Globus pallidus (tissue), 1 donor: ENCODE measurements at places on chromosomes 7 and 10.

GRCh38 chr7:17679458-17679857, 260.8 kb downstream of the SNX13 start:
- no peak for DNase-seq

DNA sequence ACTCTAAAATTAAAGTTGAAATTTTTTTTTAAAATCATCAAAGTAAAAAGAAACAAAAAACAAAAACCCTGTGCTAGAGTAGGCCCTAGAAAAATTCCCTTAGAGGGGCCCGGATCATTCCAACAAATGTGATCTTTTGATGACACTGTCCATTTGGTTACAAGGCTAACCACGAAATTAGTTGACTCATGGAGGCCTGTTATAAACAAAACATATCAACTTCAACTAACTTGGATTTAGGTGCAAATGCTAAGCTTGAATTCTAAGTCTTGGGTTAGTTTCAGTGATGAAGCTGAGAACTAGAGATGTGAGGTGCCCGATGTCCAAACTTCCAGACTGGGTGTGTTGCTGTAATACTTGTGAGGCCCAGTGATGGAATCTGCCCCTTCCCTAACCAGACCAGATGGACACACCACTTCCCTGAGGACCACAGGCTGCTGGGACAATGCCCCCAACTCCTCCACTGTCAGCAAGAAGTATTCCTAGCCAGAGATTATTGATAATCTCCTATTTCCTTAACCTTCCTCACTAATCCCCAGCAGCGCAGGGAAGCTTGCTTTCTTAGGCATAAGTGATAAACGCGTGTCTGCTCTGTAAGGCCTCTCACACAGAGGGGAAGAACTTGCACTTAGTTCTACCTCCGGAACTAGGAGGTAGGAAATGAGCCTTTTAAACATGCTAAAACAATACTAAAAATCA, 108.7 kb downstream of the RAPGEF5 start:
- DNase-seq: no peak

GRCh38 chr7:38686888-38687287, 55.7 kb upstream of the AMPH start:
- DNase-seq: no peak

DNA sequence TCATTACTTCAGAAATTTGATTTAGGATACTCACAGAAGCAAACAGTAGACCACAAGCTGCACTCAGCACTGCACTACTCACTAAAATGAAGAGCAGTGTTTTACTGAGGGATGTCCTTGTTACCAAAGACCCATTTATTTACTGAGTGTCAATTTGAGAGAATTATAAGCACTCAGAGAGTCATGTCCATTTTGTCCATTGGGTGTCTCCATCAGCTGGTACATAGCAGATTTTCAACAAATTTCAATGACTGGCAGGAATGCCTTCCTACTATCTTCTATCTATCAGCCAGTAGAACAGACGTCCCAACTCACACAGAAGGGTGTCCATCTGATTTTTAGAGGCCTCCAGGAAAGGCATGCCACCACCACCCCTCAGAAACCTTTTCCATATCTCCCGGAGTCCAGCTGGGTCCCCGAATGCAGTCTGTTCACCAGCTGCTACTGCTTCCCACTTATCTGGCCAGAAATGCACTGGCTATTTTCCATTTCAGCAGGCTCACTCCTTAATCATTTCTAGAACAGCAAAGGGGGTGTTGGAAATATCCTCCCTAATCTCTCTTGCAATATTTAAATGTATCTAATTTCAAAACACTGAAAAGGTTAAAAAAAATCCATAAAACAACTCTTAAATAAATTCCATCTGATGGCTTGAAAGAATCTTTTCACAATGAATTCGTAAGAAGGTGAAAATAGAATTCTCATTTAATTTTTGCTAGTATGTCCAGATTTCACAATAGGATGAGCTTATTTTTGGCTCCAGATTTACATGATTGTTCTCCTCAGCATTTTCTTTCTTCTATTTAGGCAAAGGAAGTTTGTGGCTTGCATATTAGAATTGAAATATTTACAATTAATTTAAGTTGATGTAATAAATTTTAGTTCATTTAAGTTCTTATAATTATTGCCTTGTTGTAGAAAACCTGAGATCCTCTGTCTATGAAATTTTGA, 1164.0 kb upstream of the CELF2 start:
- no peak for DNase-seq

- DNase-seq: peak; percentile 54
These were observed 34.5 kb downstream of the GOT1 start for GRCh38 chr10:99395750-99396445.

DNA sequence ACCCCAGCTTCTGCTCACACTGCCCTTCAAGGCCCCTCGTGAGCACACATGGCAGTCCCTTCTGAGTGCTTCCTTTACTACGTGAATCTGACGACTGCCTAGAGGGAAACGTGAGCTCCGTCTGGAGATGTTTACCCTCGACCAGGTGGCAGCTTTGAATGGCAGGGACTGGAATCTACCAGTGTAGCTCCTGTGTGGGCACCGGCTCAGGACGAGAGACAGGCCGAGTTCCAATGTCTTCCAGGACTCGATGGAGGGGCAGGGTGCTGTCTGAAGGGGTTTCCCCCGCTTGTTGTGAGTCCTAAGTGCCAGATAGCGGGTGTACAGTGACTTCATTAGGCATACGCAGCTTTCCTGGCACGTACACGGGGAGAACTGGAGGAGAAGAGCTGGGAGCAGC, 229.9 kb downstream of the ADARB2 start:
- no peak for DNase-seq

- DNase-seq: no peak
These were observed 340.8 kb upstream of the KIAA1217 start for GRCh38 chr10:23868121-23868520.

DNA sequence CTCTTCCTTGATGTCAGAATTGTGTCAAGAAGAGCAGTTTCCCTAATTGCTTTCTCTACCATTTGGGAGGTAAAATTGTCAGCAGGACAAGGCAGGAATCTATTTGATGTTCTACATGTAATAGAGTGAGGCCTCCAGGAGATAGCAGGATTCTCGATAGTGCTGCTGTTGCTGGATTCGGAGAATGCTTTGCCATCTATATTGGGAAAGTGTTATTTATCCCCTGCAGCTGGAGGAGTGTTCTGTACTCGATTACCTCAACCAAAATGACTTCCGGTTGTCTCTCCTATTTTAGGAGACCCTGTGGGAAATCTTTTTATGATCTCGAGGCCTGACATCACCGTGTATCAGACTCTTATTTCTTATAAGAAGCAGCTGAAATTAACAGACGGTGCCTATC, 217.1 kb downstream of the TMEM178B start:
- no peak for DNase-seq

DNA sequence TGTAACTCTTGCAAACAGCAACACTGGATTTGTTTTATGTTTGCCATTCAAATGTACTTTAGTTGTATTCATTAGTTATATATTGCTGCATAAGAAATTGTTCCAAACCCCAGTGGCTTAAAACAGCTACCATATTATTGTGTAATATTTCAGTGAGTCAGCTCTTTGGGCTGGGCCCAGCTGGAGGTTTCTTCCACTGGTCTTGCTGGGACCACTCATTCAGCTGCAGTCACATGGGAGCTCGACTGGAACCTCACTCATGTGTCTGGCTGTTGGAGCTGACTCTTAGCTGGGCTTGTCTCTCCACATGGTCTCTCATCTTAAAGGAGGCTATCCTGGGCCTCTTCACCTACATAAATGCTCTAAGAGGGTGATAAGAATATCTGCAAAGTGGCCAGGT, 23.2 kb upstream of the PIP4K2A start:
- no peak for DNase-seq

- DNase-seq: peak; percentile 26
These were observed 26.9 kb downstream of the ASAH2 start for GRCh38 chr10:50224330-50224952.

- DNase-seq: peak; percentile 95
These were observed 4.2 kb upstream of the KCNH2 start for GRCh38 chr7:150982351-150982750.

DNA sequence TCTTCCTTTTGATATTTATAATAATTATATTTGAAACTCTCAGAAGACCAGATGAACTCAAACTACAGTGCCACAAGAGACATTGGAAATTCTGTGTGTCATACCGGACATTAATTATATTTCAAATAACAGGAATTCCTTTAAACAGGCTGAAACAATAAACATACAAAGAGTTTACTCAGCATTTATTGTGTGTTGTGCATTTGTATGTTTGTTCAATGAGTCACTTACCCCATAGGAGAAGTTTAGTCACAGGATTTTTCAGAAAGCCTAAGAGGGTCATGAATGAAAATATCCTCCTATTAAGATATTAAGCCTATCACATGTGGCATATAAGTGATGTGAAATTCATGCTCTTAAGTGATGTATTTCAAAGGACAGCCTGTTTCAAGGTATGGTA, 566.8 kb downstream of the CNTNAP2 start:
- DNase-seq: no peak

GRCh38 chr7:44277391-44277790, 48.0 kb downstream of the CAMK2B start:
- DNase-seq: no peak

- no peak for DNase-seq
These were observed 236.3 kb upstream of the PLXDC2 start for GRCh38 chr10:19579761-19580545.

- DNase-seq: no peak
These were observed 19.6 kb downstream of the RAB19 start for GRCh38 chr7:140423501-140423900.

GRCh38 chr10:102712843-102713538, 1.2 kb downstream of the ARL3 start:
- DNase-seq: no peak

GRCh38 chr10:42367532-42368230, 270.7 kb downstream of the ZNF33B start:
- DNase-seq: peak; percentile 97

- DNase-seq: no peak
These were observed 7.9 kb upstream of the TAF3 start for GRCh38 chr10:7810443-7810842.

DNA sequence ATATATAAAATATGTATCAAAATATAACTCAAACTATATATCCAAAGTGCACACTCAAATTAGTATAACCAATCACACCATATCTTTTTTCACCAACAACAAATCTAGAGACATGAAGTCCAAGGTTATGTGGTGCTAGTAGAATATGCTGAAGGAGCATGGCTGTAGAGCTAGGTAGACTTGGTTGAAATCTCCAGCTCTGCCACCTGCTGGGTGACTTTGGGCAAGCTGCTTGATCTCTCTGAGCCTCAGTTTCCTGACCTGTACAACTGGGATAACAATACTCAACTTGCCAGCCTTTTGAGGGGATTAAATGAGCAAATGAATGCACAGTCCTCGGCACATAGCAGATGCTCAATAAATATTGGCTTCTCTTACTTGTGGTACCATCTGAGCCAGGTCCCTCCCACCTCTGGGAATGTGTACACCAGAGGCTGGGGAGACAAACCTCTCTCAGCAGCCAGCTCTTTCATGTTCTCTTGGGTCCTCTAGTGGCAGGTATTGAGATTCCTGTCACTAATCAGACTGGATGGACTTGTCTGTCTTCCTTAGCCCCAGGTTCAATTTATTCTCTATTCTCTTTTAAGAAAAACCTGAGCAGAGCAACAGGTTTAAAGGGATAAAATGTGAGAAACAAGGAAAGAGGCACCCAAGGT, 94.3 kb upstream of the PDE1C start:
- DNase-seq: peak; percentile 69

- no peak for DNase-seq
These were observed 24.8 kb upstream of the UNC5B start for GRCh38 chr10:71187600-71187999.

DNA sequence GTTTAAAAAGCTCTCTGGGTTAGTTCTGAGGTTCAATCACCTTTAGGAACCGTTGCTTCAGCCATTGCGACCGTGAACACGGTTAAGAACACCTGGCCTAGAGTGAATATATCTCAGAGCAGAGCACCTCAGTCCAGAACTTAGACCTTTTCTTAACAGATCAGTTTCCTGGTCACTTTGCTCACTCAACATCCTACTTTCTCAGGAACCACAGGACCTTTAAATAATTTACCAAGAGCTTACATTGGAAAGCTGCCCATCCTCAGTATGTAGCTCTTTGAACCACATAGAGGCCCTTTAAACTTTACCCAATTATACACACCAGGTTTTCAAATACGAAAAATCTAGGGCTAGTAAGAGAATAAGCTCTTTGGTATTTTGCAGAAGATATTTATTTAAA, 153.2 kb downstream of the NRBF2 start:
- no peak for DNase-seq

- no peak for DNase-seq
These were observed 25.1 kb upstream of the ELOVL3 start for GRCh38 chr10:102200751-102201640.

- DNase-seq: no peak
These were observed 39.5 kb upstream of the RTKN2 start for GRCh38 chr10:62308101-62308500.
